NCI-H460 (cell line): ENCODE measurements at places on chromosomes 1 and 21. TPM values are rescaled to one million over a fixed set of nuclear protein-coding genes. Genes with fewer than 3 reads are reported as not detected.
A peak's percentile ranks its signal among the peaks of the same experiment; 100 is the strongest.

- DNase-seq: no peak
These were observed 755 bp downstream of the SCMH1 start for GRCh38 chr1:41241354-41241748.

DNA sequence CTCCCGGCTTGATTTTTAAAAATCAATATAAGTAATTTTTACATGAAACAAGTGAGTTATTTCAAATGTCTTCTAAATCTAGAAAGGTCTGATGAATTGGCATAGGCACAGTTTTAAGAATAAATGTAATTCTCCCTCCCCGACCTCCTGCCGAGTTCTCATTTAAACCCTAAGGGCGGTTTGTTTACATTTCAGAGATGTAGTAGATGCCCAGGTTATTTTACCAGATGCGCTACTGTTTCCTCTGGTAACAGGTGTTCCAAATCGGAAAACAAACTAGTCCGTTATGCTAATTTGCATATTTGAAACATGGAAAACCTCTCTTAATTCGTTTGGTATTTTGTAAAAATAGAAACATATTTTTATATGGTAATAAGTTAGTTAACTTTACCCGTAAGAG, 53.8 kb upstream of the CFAP126 start:
- no peak for DNase-seq

GRCh38 chr1:32989160-32990050, 24.8 kb upstream of the RNF19B start:
- peak; percentile 74 for DNase-seq

DNA sequence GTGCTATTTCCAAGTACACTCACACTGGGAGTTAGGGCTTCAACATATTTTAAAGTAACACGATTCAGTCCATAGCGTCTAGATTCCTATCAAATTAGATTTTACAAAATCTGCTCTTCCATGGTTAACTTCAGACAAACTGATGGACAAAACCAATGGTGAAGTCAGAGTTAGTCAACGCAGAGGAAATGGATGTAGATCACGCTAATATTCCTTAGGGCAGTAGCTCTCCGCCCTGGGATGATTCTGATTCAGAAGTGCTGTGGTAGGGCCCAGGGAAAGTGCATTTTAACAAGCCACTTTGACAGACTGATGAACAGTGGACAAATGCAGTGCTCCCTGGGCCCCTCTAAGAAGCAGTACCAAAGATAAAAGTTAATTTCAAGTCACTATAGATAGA, 83.2 kb downstream of the HIVEP3 start:
- no peak for DNase-seq

DNA sequence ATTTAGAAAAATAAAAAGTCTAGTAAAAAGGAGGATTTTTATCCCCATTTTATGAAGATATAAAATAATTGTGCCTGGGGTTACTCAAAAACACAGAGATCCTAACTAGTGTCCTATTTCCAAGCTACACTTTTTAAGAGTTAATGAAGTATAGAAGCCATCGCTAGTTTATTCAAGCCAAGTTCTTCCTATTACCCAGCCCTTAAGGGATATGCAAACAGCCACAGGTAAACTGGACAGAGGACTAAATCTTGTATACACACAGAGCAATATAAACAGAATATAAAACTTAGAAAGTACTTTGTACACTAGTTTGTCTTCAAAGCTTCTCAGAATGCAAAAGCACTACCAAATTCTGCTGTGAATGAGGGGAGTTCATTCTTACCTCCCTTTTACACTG, 111.1 kb downstream of the RERE start:
- no peak for DNase-seq

GRCh38 chr1:11682287-11682771, 1.4 kb upstream of the MAD2L2 start:
- no peak for DNase-seq

- no peak for DNase-seq
These were observed 6.3 kb downstream of the RGS5 start for GRCh38 chr1:163196449-163196787.

DNA sequence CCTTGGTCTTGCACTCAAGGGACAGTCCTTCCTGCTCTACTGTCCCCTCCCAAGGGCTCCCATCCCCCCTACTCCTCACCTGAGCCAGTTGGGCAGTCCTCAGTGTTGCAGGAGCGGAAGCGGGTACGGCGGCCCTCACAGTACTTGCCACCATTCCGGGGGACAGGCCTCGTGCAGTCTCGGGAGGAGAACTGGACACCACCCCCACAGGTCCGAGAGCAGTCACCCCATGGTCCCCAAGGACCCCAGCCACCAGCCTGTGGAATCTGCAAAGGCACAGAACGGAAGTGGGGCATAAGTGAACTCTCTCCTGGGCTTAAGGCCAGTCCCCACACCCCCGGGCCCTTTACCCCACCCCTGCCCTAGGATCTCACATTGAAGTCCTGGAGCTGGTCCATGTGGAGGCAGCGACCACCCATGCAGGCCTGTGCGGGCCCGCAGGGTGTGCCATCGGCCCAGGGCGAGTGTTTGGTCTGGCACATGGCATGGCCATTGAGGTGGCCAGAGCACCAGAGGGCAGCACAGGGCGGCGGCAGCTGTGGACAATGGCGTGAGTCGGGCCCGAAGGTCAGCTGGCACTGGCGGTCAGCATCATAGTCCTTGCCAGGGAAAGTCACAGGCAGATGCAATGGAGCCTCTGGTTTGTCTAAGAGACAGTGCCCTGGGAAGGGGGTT, 5.2 kb downstream of the ADAMTS4 start:
- no peak for DNase-seq

- DNase-seq: no peak
These were observed 7.1 kb downstream of the PRRX1 start for GRCh38 chr1:170670802-170671628.

GRCh38 chr1:186994897-186995296, 166.1 kb downstream of the PLA2G4A start:
- no peak for DNase-seq

- DNase-seq: no peak
These were observed 74.8 kb upstream of the ACTL8 start for GRCh38 chr1:17680308-17680707.

DNA sequence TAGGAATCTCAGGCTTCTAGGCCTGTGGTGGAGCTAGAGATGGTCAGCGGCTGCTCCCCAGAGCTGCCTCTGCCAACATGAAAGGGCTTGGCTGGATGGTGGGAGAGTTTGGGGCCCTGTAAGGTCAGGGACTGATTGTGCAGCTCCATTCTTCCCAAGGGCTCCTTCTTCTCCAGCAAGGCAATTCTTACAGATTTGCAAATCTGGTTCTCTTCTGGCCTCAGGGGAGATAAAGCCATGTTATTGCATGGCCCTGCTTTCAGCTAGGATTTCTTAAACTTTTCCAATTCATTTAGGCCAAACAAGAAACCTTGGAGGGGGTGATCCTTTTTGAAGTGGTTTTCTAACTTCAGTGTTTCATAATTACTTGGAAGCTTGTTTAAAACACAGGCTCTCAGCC, 213.4 kb downstream of the PRDM2 start:
- DNase-seq: no peak

GRCh38 chr1:116793357-116793935, 39.2 kb downstream of the CD2 start:
- no peak for DNase-seq

DNA sequence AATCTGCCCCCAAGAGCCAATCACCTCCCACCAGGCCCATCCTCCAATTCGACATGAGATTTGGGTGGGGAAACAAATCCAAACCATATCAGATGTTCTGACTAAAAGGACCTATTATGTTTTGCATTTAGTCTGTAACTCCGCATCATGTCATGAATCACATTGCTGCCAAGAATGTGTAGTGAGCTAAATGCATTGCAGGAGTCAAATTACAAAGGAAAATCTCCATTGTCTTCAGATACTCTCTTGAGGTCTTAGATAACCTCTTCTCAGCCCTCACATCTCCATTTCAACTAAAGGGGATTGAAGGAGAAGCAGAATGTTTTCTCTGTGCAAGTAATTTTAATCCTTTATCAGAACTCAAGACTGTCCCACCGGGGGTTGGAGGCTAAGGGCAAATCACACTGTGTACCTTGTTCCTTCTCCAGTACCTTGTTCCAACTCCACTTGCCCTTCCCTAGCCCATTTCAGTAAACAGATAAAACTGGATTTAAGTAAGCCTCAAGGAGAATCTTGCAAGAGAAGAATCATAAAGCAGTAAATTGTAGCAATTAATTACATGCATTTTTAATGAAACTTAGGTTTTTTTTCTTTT, 34.1 kb downstream of the EXTL2 start:
- no peak for DNase-seq

- no peak for DNase-seq
These were observed 12.4 kb upstream of the ATP1A1 start for GRCh38 chr1:116360429-116361173.

DNA sequence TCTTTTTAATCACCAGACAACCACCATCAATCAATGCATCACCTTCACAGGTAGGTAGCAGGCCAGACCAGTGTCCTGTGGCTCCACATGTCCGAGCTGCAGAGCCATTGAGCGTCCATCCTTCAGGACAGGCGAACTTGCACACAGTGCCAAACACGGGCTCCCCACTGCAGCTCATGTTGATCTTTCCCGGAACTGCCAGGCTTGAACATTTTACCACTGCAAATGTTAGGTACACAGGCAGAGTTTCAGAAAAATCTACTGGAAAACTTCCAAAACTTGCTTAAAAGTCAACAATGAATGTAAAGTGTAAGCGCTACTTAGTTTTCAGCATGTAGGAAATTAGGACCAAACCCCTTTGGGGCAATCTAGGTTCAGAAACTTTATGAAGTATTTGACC, 6.6 kb downstream of the SELE start:
- no peak for DNase-seq

DNA sequence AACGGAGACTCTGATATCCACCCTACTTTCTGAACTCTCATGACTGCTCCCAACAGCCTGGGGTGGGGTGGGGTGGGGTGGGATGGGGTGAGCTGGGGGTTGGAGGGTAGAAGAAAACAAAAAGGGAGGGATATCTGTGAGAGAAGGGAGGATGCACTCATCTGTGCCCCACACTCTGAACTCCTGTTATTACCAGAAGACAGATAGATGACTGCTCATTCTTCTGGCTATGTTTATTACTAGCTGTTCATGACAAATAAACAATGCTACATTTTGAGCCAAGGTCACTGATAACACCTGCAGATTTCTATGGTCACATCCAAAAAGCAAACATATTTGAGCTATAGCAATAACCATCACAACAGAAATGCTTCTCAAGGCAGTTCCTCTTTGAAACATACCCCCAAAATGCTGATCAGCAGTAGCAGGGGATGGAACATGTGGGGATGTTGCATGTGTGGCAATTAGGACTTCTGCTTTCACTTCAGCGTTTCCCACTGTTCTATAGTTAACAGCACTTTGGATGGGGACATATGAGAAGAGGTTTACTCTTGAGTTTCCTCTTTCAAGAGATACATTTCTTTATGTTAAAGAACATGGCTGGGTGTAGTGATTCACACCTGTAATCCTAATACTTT, 43.3 kb downstream of the GPR3 start:
- no peak for DNase-seq

Gene SPATA1
- 0.64 TPM in 1 of 2 replicates, not detected in the other for total RNA-seq

Gene ARHGEF2
- 318 and 324 TPM in 2 replicates for total RNA-seq

Gene COA6
- total RNA-seq: 389 and 406 TPM in 2 replicates

Gene DR1
- total RNA-seq: 50.3 and 52.7 TPM in 2 replicates

Gene CD34
- total RNA-seq: not detected in 2 replicates

Gene IQGAP3
- 27.6 and 28.7 TPM in 2 replicates for total RNA-seq

Gene ACKR1
- not detected in 2 replicates for total RNA-seq

Gene GJA8
- total RNA-seq: not detected in 2 replicates

Gene DEPDC1
- 181 and 192 TPM in 2 replicates for total RNA-seq

Gene ZNF670
- 8.0 and 8.1 TPM in 2 replicates for total RNA-seq

Gene HFM1
- 2.3 and 2.7 TPM in 2 replicates for total RNA-seq

Gene FCER1G
- not detected in 2 replicates for total RNA-seq
